Activated T-cell treated with anti-CD3 and anti-CD28 coated beads, Interleukin-2, amount 50 U/mL, for 4 hours (primary cell): ENCODE measurements at places on chromosomes 16 and 17.

- DNase-seq: peak; percentile 39
Observed at GRCh38 chr16:84603140-84603816, 14.6 kb downstream of the COTL1 start.

DNA sequence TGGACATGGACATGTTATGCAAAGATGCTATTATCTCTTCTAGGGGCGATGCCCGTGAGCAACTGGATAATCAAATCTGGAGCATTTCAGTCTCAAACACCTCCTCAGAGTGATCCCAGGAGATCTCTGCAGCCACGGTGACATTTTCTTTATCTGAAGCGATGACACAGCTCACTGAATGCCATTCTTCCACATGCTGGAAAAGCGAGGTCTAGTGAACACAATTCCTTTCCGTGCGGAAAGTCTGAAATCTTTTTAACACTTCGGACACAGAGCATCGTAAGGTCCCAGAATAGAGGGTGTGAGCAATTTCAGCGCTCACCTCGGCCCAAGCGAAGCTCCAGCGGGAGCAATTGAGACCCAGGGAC lies 531 bp upstream of the HASPIN start:
- DNase-seq: no peak

GRCh38 chr17:8755590-8756255 lies 2.6 kb downstream of the SPDYE4 start:
- no peak for DNase-seq

DNA sequence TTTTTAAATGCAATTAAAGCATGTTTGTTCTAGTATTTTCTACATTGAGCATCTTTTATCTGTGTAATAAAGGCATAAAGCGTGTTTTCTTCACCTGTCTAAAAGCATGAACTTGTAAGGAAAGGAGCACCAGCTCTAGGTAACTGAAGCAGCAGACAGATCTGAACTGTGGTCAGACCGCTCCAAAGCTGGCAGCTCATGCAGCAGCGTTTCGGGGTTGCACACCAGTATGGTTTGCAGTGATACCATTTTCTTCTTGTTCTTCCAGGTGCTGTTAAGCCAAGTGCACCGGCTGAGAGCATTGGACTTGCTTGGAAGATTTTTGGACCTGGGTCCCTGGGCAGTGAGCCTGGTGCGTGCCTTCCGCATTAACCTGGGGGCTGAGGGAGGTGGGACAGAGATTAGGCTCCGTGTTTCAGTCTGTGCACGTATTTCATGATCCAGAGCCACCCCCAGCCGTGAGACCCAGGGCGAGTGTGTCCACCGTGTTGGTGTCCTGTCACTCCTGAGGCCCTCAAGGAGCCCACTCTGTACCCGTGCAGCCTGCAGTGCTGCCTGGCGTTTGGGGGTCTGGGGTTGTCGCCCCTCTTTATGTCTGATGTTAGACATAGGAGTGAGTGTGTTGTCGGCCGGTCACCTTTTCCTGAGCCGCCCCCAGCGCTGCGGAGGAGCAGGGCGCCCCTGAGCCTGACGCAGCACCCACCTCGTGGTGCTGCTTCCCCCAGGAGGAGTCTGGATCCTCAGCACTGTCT lies 136.3 kb upstream of the CHMP6 start:
- DNase-seq: no peak

DNA sequence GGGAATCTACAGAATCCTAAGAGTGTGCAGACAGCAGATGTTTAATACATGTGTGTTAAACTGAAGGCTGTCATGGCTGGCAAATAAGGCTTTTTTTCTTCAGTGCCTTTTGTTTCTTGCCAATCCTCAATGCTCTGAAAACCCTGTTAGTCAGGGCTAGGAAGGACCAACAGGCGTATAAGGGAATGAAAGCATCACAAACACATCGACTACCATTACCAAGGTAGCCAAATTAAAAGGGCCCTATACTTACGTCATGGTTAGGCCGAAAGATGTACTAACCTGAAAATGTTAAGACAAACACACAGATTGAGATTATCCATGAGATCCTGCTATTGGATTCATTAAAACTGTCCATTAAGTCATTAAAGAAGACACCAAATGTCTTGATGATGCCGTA lies 13.1 kb downstream of the SLC16A6 start:
- no peak for DNase-seq

DNA sequence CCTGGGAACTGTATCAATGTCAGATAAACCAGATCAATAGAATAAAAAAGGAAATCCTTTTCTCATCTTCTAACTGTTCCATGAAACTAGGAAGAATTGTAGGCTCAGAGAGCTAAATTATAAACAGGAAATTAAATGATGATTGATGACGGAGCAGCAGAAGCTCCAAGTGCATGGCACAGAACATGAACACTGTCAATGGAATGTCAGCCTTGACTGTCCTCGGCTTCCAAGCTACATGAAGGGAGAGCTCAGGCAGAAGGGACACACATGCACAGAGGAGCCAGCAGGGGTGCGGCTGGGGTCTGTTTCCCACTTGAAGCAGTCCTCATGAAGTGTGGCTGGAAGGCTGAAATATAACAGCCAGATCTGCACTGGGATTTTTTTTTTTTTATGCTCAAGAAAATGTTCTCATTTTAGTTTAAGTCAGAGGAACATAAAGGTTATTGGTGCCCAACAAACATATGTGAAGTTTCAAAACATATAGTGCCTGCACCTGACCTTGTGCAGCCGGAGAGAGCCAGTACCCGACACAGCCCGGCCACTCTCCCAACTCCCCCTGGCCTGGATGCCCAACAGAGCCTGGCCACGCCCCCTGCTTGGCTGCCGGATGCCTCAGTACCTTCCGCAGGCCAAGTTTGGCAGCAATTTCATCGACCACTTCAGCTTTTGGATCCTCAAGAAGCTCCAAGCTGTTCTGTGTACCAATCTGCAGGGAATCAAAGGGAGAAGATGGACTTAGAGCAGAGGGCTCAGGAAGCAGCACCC lies 37.0 kb downstream of the NPLOC4 start:
- DNase-seq: no peak

DNA sequence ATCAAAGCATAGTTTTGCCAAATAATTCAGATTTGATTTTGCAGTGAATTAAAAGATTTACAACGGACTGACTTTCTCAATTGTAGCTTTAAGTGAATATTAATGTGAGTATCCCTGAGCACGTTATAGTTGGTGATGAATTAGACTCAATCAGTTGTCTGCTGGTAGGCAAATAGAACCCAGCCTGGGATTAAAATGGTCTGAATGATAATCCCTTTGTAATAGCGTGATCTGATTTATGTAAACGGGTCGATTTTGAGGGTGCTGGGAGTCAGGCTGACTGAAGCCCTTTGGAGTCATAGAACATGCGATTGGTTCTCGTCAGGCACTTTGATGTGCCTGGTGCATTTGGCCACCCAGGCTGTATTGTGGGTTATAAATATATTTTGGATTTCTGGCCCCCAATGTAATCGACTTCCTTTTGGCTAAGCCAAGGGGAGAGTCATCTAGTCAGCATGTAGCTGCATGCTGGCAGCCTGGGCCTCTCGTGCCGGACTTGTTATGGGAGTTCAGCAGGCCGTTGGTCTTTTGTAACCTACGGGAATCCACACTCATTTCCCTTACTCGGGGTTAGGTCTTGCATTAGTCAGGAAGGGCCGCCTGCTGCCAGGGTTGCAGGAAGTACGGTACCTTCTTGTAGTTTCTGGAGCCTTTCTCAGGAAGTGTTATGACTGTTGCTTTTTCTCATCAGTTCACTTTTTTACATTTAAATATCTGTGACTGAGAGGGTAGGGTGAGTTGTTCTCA lies 5.4 kb downstream of the PGS1 start:
- peak; percentile 42 for DNase-seq

GRCh38 chr17:280216-280615 lies 72.4 kb downstream of the RPH3AL start:
- DNase-seq: no peak

GRCh38 chr16:88588148-88588547 lies 17.9 kb downstream of the ZC3H18 start:
- no peak for DNase-seq

DNA sequence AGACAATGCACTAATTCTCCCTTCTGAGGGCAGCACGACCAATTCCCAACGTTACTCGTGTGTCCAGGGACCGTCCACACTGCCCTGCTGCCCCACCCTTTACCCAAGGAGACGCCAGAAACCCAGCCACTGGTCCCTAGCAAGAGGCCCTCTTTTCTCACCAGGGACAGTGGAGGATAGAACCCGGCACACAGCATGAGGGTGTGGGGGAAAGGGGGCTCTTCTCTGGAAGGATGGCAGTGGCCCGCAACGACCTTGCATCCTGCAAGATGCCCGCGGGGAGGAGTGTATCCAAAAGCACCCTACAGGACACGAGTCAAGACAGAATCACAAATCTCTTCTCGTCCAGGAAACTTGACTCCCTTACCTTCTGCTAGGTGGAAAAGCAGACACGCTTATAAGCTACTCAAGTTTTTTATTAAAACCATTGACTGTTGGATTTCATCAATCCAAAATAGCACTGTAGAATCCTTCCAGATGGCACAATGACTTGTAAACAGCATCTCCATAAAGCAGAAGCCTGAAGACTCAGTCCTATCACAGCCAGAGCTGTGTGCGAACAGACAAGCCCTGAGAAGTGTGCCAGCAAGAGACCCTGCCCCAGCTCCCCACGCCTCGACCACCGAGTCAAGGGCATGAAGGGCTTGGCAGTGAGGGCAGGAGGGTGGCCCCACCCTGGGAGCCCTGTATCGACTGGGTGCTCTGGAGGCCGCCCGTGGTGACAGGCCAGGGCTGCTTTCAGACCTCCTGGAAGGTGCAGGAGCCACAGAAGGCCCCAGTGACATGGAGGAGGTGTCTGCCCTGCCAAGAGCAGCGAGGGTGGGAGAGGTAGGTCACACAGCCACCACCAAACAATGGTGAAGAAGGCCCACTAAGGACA lies 103.8 kb downstream of the ANKRD11 start:
- DNase-seq: no peak

- DNase-seq: peak; percentile 74
Observed at GRCh38 chr16:88456356-88457292, 3.5 kb downstream of the ZFPM1 start.

- peak; percentile 52 for DNase-seq
Observed at GRCh38 chr16:49855280-49855821, 561 bp downstream of the ZNF423 start.

GRCh38 chr16:4316108-4316863 lies 419 bp downstream of the GLIS2 start:
- no peak for DNase-seq

GRCh38 chr17:62343764-62344270 lies 36.5 kb upstream of the EFCAB3 start:
- DNase-seq: no peak

- DNase-seq: peak; percentile 35
Observed at GRCh38 chr16:1333149-1333812, at the start of gene BAIAP3. Gene BAIAP3 (plus strand): TSS chr16:1333645. CDS start chr16:1338550, 4,905 bp downstream.

- DNase-seq: no peak
Observed at GRCh38 chr17:68456339-68457167, 743 bp downstream of the WIPI1 start.

- no peak for DNase-seq
Observed at GRCh38 chr16:85065099-85065498, 37.5 kb downstream of the KIAA0513 start.

DNA sequence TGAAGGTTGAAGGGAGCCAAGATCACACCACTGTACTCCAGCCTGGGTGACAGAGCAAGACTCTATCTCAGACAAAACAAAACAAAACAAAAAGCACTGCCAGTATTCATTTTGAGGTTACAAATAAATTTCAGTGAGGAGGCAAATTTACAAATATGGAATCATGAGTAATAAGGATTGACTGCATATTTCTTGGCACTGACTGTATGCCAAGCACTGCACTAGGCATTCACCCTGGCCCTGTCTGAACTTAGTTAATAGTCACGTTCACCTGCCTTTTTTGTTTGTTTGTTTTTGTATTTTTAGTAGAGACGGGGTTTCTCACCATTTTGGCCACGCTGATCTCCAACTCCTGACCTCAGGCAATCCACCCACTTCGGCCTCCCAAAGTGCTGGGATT lies 5.1 kb downstream of the LDAF1 start:
- no peak for DNase-seq

DNA sequence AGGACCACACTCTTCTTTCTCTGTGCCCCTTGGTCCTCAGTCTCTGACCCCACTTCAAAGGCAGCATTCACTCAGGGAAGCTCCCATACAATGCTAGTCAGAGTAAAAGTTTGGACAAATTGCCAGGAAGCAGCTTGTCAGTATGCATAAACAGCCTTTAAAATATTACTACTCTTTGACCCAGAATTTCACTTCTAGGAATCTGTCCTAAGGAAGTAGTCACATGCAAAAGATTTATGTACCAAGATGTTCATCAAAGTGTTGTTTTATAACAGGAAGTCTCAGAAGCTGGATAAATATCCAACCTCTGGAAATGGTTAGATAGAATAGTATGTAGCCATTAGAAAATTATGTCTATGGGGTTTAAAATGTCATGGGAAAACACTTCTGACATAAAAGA lies 31.0 kb downstream of the MAPT start:
- DNase-seq: no peak

DNA sequence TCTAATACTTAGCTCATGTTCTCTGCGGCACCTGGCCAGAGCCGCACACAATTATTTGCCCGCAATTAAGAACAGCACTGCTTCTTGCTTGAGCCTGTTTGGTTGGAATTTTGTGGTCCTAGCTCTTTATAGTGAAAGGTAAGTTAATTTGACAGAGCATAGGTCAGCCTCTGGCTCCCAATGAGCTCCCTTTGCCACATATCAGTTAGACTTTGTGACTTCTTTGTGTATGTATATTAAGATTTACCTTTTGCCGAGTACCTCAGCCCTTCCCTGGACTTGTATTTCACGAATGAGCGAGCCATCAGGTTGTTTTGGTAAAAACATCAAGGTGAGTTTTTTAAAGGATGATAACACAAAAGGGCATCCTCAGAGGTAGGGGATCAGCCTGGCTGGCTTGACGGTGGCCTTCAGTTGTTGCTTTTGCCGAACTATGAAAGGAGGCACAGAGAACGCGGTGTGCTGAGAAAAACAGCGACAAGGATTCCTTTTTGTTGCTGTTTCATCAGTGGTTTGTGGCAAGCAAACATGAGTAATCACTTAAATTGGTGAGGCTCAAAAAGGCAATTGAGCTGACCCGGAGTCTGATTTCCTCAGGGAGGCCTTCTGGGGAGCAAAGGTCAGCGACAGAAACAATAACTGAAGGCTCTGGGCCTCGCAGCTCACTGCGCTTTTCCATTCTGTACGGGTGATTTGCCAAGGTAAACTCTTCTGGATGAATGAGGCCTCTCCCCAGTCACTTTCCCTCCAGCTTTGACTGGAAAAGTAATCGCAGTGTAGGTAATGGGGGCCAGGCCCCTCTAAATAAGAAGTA lies 163.6 kb downstream of the HS3ST3A1 start:
- DNase-seq: no peak
